Astrocyte of the spinal cord (primary cell): ENCODE measurements at places on chromosomes 6 and 20.

DNA sequence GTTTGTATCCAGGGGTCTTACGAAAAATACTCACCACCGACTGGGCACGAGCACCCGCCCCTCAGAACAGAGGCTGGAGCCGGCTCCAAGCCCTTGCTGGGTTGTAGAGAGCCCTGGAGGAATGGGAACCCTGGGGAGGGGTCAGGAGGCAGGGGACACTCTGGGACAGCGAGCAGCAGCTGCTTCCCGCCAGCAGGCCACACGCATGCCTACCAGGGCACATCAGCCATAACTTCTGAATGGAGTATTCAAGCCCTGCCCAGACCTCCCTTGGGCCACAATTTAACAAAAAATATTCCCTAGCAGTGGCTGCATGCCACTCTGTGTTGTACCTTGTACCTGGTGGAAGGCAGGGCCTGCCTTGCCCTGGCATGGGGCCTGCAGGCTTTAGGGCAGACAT is 31.6 kb upstream of the CD93 start:
- DNase-seq: no peak

GRCh38 chr6:149929422-149929821 is 6.5 kb upstream of the RAET1G start:
- no peak for DNase-seq

- DNase-seq: no peak
Measured at GRCh38 chr6:14386263-14386662, 268.7 kb downstream of the CD83 start.

- peak; percentile 49 for DNase-seq
Measured at GRCh38 chr6:152669895-152670294, 27.8 kb upstream of the MYCT1 start.

DNA sequence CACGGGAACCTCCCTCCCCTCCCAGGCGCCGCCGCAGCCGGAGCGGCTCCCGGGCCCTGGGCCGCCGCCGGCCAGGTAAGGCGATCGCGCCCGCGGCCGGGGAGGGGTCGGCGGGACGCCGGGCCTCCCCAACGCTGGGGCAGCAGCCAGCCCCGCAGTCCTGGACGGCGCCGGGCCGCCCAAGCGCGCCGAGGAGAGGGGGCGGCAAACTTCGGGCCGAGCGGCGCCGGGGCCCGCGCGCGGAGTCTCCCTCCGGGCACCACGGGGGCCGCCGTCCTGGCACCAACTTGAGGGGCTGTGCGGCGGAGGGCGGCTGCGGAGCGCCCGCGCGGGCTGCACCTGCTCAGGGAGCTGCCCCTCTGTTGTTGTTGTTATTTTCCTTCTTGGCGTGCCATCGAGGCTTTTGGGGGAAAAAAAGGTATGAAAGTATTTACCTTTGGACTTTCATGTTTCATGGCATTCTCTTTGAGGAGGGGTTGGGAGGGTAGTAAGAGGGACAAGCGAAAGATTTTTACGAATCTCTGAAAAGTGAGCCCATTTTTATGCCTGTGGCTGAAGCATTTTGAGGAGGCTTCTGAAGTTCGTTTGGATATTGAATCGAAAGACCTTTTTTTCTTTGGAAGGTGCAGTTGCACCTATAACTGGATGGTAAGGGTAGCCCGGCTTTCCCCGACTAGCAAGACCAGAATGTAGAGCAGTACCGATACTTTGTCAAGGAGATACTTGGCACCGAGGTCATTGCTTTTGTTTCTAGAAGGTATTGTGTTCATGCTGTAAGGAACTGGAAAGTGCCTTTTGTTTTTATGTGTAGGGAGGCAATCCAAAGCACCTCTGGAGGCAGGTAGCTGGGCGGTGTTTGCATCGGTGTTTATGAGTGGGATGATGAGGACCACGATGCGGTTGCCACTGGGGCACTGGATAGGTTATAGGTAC is at the start of gene RNF182:
Gene RNF182 (plus strand): TSS at position 4 of the 933 bp plus-strand sequence. CDS start 52,168 bp downstream, outside the sequence.
- no peak for DNase-seq

DNA sequence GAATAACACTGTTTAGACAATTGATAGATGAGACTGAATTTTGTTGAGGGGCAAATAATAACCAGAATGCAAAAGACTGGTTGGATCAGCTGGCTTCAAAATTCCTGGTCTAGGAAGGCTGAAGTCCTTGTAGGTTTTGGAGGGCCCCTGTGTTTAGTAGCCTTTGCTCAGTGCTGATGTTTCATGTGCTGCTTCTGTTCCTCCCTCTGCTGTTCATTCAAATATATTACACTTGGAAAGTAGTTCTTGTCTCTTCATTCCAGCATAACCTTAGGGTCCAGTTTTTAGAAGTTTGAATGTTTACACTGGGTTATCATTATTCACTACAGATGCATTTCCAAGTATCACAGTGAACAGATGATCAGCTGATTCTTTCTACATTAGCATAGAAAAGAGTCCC is 72.5 kb downstream of the FLRT3 start:
- DNase-seq: peak; percentile 10

DNA sequence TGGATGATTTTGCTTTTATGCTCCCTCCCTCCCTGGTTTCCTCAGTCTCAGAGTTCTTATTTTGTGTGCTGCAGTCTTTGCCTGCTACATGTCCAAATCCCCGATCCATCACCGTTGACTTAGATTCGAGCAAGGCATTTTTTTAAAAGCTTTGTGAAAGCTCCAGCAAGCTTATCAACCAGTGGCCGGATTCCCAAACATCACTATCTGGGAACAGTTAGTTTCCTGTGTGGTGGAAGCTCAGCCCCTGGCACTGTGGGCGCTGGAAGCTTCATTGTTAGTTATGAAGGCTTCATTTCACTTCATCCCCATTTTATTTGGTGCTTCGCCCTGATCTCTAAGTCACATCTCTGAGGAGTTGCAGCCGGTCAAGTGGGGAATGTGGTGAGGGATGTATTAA is 44.7 kb downstream of the DEK start:
- no peak for DNase-seq

DNA sequence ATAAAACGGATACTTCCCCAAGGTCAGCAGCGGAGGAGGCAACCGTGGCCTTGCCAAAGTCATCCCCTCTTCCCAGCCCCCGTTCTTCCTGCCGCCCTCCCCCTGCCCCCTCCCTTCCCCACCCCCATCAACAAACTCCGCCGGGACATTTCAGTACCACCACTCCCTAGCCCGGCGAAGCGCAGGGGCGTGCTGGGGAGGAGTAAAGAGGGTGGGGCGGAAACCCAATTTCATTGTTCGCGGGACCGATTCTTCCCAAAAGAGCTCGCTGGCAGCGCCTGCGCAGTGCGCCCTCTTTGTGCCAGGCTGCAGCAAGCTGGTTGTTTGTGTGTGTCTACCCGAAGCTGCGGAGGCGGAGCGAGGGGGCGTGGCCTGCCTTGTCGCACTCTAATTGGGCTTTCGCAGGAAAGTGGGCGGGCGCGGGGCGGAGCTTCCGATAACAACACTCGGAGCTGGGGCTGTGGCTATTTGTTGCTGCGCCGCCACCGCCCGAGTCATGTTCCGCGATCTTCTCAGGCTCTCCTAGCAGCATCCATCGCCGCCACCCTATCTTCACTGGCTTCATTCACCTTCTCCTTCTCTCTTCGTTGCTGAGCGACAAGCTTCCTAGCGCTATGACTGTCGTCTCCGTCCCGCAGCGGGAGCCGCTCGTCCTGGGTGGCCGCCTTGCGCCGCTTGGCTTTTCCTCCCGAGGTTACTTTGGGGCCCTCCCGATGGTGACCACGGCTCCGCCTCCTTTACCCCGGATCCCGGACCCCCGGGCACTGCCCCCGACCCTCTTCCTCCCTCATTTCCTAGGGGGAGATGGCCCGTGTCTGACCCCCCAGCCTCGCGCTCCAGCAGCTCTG is at the start of gene PNRC1:
Gene PNRC1 (plus strand): TSS at position 471 of the 848 bp plus-strand sequence. CDS start 144 bp downstream, at position 615.
- peak; percentile 99 for DNase-seq

GRCh38 chr6:157168471-157168870 is 154.8 kb downstream of the TMEM242 start:
- no peak for DNase-seq

- DNase-seq: peak; percentile 72
Measured at GRCh38 chr20:23161968-23162696, 76.0 kb upstream of the CD93 start.

- DNase-seq: peak; percentile 44
Measured at GRCh38 chr6:33886673-33887144, 82.9 kb upstream of the MLN start.

- DNase-seq: no peak
Measured at GRCh38 chr6:62391358-62391757, 105.3 kb upstream of the KHDRBS2 start.

- DNase-seq: peak; percentile 63
Measured at GRCh38 chr6:51959744-51960383, 127.5 kb downstream of the PKHD1 start.

GRCh38 chr6:98871057-98871456 is 36.7 kb downstream of the POU3F2 start:
- peak; percentile 40 for DNase-seq

- no peak for DNase-seq
Measured at GRCh38 chr6:142938510-142938909, 6.5 kb downstream of the HIVEP2 start.

GRCh38 chr6:5295623-5296022 is 34.3 kb downstream of the FARS2 start:
- DNase-seq: peak; percentile 37

GRCh38 chr20:44666066-44666465 is 14.6 kb upstream of the ADA start:
- no peak for DNase-seq

- DNase-seq: peak; percentile 85
Measured at GRCh38 chr20:6533351-6533750, 234.1 kb upstream of the BMP2 start.
